ENCODE measurements at places on chromosomes 1 and 21. TPM values are rescaled to one million over a fixed set of nuclear protein-coding genes. Genes with fewer than 3 reads are reported as not detected.

Gene CFAP45
- 2.1 TPM for polyA plus RNA-seq

Gene S100A5
- not detected for polyA plus RNA-seq

Gene CD1E
- polyA plus RNA-seq, result not detected

Gene GDAP2
- 6.7 TPM for polyA plus RNA-seq

Gene GRHL3
- polyA plus RNA-seq, result not detected
